CD4-positive, alpha-beta T cell (primary cell): ENCODE measurements at places on chromosomes 3 and 15.

DNA sequence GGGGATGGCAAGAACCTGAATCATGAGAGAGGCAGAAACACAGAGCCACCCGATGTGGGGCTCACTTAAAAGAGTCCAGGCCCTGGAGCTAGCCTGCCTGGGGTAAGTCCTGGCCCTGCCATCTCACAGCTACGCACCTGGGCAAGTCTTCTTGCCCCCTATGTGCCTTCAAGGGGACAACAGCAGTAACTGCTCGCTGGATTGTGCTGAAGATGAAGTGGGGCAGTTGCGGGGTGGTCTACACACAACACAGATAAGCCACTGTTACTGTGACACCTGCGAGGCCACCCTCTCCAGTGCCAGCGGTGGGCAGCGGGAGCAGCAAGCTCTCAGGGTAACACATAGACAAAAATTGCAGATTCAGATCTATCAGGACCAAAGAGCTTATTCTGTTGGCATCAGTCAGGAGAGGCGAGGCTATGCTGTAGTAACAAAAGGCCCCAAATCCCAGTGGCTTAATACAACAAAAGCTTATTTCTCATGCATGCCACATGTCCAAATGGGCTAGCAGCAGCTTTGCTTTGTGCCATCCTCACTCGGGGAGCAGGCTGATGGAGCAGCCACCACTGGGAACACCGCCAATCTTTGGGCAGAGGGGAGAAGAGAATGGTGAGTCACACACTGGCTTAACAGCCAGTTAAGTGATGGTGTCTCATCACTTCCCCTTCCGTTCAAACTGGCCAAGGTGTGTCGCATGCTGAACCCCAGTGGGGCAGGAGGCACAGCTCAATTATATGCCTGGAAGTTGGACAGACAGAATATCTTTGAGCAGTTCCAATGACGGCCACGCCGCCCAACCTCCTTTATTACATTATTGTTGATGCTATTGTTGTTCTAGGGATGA is 78.3 kb downstream of the WNT7A start:
- H3K36me3 ChIP-seq: no peaks in the 10 kb centered on the region
- H3K27me3 ChIP-seq: no peaks in the 10 kb centered on the region
- no peak overlapping the region for H3K4me3 ChIP-seq
- no peaks in the 10 kb centered on the region for H3K4me1 ChIP-seq
- no peak for DNase-seq

DNA sequence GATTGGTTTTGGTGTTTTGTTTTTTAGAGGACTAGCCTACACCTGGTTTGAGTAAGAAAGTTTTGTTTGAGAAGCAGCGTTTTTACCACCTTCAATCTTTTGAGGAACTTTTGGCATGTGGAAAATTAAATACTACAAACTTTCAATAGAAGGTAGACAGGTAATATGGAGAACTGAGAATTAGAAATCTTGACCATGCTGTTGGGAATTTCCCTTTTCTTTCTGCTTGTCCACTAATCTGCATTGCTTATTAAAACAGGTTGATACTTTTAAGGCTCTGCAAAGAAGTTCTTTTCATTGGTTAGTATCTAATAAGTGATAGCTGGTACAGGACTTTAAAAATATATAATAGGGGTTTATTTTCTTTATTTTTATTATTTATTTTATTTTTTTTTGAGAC is 31.9 kb downstream of the UBE2E1 start:
- no peaks in the 10 kb centered on the region for H3K27me3 ChIP-seq
- DNase-seq: no peak
- H3K27ac ChIP-seq: no peak overlapping the region
- peaks cover 7% of the 10 kb centered on the region for H3K4me1 ChIP-seq
- no peak overlapping the region for H3K4me3 ChIP-seq

GRCh38 chr3:4461468-4462090 is 5.5 kb downstream of the SUMF1 start:
- H3K27me3 ChIP-seq: no peaks in the 10 kb centered on the region
- H3K36me3 ChIP-seq: no peaks in the 10 kb centered on the region
- H3K4me3 ChIP-seq: no peak overlapping the region
- H3K4me1 ChIP-seq: peaks cover 7% of the 10 kb centered on the region
- DNase-seq: no peak

DNA sequence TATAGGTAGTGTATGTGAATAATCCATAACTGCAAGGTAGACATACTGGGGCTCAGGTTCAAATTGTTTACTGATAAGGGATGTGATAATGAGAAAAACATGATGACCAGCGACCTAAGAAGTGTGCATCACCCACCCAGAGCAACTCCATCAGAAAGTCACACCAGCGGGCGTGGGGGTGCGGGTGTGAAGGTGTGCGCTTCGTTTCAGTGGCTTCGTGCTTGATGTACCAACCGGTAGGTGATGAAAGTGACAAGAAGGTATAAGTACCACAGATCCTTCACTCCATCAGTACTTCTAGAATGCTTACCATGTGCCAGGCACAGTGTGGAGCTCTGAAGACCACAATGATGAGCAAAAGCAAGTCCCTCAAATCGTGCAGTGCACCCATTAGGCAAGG is 11.2 kb downstream of the ANP32A start:
- H3K27ac ChIP-seq: no peak overlapping the region
- H3K27me3 ChIP-seq: no peaks in the 10 kb centered on the region
- H3K36me3 ChIP-seq: peaks cover 35% of the 10 kb centered on the region
- DNase-seq: no peak

DNA sequence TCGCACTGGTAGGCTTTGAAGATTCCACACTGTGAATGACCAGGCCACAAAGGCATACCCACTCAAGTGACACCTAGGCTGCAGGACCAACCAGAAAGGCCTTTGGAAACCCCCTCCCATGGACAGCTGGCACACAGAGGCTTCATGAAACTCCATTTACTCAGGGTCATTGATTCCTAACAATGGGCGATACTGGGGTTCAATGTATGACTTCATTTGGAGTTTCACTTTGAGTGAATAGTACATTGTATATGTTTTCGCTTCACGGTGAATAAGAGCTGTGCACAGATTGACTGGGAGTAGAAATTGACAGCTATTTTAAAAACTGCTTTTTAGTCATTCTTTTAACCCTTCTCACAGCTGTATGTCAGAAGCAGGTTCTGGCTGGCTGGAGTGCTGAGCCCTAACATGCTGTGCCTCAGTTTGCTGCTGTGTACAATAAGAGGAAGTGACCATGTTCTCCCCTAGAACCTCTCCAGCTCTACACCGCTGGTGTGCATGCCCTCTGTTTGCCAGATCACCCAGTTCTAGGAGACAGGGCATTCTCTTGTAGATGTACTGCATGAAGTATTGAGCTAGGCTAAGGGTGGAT is 15.4 kb upstream of the CX3CR1 start:
- no peak overlapping the region for H3K27ac ChIP-seq
- no peaks in the 10 kb centered on the region for H3K27me3 ChIP-seq
- H3K36me3 ChIP-seq: no peaks in the 10 kb centered on the region
- no peak for DNase-seq

- no peak for DNase-seq
- H3K27me3 ChIP-seq: no peaks in the 10 kb centered on the region
- no peak overlapping the region for H3K4me3 ChIP-seq
- H3K36me3 ChIP-seq: no peaks in the 10 kb centered on the region
Measured at GRCh38 chr3:157134620-157135191, 25.2 kb downstream of the CCNL1 start.

DNA sequence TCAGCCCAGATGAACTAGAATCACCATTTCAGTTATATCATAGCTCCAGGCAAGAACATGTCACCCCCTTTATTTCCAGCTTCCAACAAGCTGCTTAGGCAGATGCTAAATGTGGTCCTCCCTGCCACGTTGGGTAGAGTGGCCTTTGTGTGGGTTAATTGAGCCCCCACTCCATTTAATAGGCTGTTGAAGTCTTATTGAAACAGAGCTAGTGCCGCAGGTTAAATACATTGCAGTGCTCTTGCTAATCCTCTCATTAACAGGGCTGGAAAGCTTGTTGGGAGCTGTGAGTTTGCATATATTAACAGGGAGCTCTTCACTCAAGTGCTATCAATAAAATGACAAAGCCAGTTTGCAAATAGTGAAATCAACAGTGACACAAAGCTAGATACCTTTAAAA is 248.4 kb upstream of the CMC1 start:
- no peak for DNase-seq
- no peaks in the 10 kb centered on the region for H3K36me3 ChIP-seq

- H3K27me3 ChIP-seq: no peaks in the 10 kb centered on the region
- H3K4me3 ChIP-seq: no peak overlapping the region
- DNase-seq: no peak
- H3K4me1 ChIP-seq: no peaks in the 10 kb centered on the region
Measured at GRCh38 chr3:15810702-15811101, 12.9 kb upstream of the ANKRD28 start.

DNA sequence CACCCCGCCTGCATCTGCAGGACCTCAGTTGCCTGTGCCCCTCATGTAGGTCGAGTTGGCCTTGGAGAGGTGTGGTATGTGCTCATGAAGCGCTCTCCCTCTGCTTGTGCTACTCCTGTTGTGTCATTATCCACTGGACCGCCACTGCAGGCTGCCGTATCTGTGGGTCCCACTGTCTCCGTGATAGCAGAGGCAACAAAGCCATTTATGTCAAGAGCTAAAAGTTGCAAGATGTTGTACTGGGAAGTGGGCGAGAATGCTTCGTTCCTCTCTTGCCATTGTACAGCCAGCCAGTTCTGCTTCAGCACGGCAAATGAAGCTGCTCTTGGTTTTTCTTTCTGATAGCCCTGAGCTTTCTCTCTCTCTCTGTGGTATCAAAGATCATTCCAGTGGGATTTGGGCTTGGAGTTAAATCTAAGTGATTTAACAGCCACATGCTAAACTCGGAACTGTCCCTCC is 89.0 kb downstream of the TMEM212 start:
- no peaks in the 10 kb centered on the region for H3K4me1 ChIP-seq
- H3K36me3 ChIP-seq: no peaks in the 10 kb centered on the region
- H3K4me3 ChIP-seq: no peak overlapping the region
- no peak for DNase-seq

GRCh38 chr3:3172627-3173026 is 6.9 kb downstream of the CRBN start:
- H3K36me3 ChIP-seq: peaks cover 61% of the 10 kb centered on the region
- H3K4me1 ChIP-seq: peaks cover 58% of the 10 kb centered on the region
- no peak for DNase-seq
- peak overlapping the region; percentile 83 for H3K27ac ChIP-seq
- H3K27me3 ChIP-seq: no peaks in the 10 kb centered on the region
- H3K4me3 ChIP-seq: peak overlapping the region; percentile 42

- no peak overlapping the region for H3K4me3 ChIP-seq
- H3K36me3 ChIP-seq: no peaks in the 10 kb centered on the region
- no peaks in the 10 kb centered on the region for H3K27me3 ChIP-seq
- no peak for DNase-seq
- no peak overlapping the region for H3K27ac ChIP-seq
- H3K4me1 ChIP-seq: no peaks in the 10 kb centered on the region
Measured at GRCh38 chr3:78880603-78881461, 887.0 kb downstream of the ROBO1 start.

DNA sequence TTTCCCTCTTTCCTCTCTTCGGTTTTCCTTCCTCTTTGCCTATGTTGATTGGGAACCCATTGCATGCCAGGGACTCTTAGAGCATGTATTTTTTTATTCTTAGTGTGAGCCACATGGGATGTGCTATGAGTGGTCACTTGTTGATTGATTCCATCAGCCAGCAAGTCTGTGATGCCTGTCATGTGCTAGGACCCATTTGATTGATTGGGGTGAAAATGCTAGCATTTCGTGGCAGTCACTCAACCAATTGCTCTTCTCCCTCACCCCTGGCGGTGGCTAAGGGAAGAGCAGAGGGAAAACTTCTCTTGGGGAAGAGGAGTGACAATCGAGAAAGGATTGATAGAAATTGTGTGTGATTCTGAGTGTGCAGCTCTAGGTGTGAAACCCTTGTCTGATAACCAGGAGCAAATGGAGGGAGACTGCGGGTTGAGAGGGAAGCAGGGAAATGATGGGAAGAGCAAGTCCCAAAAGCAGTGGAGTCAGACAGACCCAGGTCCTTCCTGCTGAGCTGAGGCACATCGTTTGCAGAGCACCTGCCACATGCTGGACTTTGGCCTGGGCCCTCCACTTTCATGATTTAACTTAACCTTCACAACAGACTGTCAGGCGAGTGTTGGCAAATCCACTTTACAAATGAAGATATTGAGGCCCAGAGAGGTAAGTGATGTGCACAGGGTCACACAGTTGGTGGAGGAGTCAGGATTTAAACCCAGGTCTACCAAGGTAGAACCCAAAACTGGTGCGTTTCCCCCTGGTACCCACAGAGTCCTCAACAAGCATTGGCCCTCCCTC is 40.0 kb downstream of the SLC6A11 start:
- no peaks in the 10 kb centered on the region for H3K4me1 ChIP-seq
- H3K36me3 ChIP-seq: no peaks in the 10 kb centered on the region
- no peaks in the 10 kb centered on the region for H3K27me3 ChIP-seq
- H3K27ac ChIP-seq: no peak overlapping the region
- DNase-seq: no peak
- no peak overlapping the region for H3K4me3 ChIP-seq

DNA sequence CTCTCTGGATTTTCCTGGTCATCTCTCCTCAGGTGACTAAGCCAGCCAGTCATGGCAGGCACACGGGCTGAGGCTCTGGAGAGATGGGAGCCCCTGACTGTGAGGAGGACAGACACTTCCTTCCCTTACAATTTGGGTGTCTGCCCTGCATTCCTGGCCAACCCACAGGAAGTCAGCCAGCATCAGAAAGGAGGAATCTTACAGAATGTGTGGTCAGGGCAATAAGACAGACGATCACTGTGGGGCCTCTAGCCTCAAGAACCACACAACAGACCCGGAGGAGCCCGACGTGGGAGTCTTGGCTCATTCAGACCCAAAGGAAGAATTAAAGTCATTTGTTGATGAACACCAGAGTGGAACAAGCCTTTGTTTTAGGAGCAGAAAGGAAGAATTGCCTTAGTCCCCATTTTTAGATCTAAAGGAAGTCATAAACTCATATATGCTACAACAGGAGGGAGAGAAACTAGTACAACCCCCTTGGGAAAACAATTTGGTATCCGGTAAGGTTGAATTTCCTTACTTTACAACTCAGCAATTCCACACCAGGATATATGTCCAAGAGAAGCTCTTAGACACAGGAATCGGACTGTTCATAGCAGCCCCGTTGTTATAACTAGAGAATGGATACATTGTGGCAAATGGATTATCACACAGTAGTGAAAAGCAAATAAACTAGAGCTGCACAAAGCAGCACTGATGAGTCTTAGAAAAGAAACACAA is 62.2 kb downstream of the ABTB1 start:
- DNase-seq: no peak
- peaks cover 3% of the 10 kb centered on the region for H3K27me3 ChIP-seq
- no peaks in the 10 kb centered on the region for H3K36me3 ChIP-seq

DNA sequence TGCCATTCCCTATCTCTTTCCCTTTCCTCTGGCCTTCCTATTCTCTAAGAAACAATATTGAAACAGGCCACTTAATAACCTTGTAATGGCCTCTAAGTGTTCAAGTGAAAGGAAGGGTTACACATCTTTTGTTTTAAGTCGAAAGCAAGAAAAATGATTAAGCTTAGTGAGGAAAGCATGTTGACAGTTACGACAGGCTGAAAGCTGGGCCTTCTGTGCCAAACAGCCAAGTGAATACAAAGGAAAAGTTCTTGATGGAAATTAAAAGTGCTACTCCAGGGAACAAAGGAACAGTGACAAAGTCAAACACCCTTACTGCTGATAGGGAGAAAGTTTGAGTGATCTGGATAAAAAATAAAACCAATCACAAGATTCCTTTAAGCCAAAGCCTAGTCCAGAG is 54.2 kb downstream of the SENP2 start:
- H3K36me3 ChIP-seq: no peaks in the 10 kb centered on the region
- no peaks in the 10 kb centered on the region for H3K4me1 ChIP-seq
